ENCODE measurements at places on chromosomes 1 and 21. TPM values are rescaled to one million over a fixed set of nuclear protein-coding genes. Genes with fewer than 3 reads are reported as not detected.

NR5A2 gene
- total RNA-seq: 13.2 TPM

AMY1C gene
- not detected for total RNA-seq

DMBX1 gene
- 4.2 TPM for total RNA-seq

BGLAP gene
- total RNA-seq: 2.7 TPM

TEX38 gene
- total RNA-seq: not detected

UBE2U gene
- not detected for total RNA-seq

OR2AK2 gene
- total RNA-seq: not detected

NBPF6 gene
- not detected for total RNA-seq

GRCh38 chr1:119968601-119969000 is 72.3 kb upstream of the ADAM30 start:
- no peak for DNase-seq

- DNase-seq: peak; percentile 48
Observed at GRCh38 chr1:5977494-5978444, 14.5 kb downstream of the NPHP4 start.

GRCh38 chr1:153506831-153507413 is 28.9 kb downstream of the S100A6 start:
- DNase-seq: no peak

GRCh38 chr1:168387781-168388760 is 107.4 kb downstream of the TBX19 start:
- DNase-seq: peak; percentile 38

DNA sequence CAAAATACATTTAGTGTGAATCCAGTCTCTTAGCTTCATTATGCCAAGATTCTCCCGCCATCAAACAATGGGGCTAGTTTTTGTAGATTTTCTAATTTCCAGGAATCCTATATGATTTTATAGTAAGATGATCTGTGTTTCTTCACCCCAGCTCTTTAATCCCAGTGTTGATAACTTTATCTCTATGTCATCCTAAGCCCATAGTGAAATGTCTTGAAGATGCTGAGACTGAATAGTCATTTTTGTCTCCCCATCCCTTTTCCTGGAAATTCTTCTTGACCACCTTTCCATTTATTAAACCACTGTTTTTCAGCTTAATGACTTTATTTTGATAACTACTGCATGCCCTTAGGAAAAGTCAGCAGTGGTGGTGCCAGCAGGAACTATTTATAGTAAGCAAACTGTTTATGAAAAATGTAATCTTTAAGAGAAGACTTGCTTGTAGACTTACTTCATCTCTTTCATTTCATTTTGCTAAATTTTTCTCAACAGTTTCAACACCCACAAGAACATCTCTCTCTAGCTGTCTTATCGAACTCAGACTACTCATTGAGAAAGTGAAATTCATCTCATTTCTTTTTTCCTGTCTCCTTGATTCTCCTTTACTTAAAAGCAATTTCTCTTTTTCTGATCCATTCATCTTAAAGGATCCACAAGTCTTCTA is 116.6 kb downstream of the NTMT2 start:
- no peak for DNase-seq

- no peak for DNase-seq
Observed at GRCh38 chr1:204947338-204947737, 76.7 kb downstream of the NFASC start.

- DNase-seq: no peak
Observed at GRCh38 chr1:179129702-179130473, 48.0 kb downstream of the TOR3A start.

GRCh38 chr1:168343566-168343965 is 62.9 kb downstream of the TBX19 start:
- no peak for DNase-seq

DNA sequence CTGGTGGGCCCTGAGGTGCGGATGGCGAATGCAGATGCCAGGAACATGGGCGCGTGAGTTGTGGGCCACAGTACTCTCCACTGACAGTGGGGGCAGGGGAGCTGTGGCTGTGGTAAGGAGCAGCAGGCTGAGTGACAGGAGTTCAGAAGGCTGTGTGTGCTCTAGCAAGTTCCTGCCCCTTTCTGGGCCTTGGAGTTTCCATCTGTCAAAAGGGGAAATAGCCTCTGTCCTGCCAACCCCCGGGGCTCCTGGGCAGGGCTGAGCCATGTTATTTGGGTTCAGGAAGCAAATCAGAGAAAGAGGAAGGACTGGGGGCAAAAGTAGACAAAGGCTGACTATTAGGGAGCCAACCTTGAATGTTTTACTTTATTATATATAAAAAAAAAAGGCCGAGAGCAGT is 19.5 kb upstream of the MFN2 start:
- no peak for DNase-seq

DNA sequence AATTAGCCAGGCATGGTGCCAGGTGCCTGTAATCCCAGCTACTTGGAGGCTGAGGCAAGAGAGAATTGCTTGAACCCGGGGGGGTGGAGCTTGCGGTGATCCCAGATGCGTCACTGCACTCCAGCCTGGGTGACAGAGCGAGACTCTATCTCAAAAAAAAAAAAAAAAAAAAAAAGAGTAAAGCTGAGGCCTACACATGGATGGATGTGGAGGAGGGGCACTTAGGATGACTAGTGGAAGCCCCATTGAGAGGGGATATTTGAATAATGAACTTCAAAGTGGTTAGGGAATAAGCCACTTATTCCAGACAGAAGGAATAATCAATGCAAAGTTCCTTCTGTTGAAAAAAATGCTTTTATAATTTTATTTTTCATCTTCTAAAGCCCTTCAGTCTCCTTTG is 51.4 kb downstream of the PTBP2 start:
- DNase-seq: no peak

DNA sequence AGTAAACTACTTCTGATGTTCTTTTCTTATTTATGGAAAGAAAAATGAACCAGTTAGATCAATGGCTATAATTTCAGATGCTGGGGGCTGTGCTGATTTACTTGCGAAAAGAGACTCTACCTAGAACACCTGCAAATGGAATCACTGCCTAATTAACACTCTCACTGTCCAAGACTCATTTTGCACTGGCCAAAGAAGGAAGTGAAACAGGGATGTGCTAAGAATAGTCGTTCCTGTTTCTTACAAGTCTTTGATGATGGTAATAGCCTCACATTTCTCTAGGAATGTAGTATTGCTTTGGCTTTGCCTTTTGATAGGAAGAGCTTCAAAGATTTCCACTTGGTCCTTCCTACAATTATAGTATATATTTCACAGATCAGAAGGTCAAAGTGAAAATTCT is 12.7 kb upstream of the TSNAX start:
- no peak for DNase-seq

GRCh38 chr1:20666804-20667203 is 5.6 kb upstream of the DDOST start:
- no peak for DNase-seq

DNA sequence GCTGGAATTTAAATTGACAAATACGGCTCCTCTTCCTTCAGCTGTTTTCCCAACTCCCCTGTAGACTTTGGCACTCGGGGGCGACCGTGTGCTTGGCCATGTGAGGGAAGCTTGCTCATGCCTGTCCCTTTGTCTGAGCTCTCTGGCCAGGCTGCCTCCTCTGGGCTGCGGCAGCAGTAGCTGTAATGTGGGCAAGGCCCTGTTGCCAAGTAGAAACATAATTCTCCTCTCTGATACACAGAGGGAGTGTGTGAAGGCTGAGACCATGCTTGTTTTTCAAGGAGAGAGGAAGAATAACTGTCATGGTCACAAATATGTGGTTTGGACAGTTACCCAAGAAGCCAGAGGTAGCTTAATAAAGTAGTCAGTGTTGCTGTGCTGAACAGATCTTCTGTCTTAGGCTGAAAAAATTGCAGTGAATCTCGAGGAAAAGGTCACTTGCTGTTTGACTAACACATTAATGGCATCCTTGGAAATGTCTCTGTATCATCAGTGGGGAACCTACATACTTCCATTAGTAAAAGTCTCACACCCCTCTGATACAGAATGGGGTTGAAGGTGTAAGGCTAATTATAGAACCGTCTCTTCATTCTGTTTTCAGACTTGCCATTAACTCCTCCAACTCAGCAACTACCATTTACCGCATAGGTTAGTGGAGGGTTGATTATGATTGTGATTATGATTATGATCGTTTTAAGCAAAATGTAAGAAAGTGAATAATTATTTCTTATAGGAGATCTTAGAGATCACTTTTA is 94.6 kb downstream of the TGFB2 start:
- DNase-seq: peak; percentile 12

- no peak for DNase-seq
Observed at GRCh38 chr1:162562470-162562828, 927 bp downstream of the UAP1 start.

DNA sequence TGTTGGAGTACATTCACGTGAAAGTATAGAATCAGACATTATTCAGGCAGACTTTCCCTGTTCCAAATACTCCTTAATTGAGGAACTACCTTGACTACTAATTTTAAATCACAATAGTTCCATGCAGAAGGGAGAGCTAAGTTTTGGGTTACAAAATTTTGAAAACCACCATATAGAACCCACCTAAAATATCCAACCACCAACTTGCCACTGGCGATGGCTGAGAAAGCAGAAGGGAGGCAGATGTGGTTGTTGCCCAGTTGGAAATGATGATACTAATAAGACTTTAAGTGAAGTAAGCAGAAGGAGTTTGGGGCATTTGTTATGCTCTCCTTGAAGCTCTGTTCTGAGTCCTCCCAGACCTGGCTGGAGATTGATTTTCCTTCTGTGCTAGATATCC is 190.7 kb downstream of the HLX start:
- no peak for DNase-seq

DNA sequence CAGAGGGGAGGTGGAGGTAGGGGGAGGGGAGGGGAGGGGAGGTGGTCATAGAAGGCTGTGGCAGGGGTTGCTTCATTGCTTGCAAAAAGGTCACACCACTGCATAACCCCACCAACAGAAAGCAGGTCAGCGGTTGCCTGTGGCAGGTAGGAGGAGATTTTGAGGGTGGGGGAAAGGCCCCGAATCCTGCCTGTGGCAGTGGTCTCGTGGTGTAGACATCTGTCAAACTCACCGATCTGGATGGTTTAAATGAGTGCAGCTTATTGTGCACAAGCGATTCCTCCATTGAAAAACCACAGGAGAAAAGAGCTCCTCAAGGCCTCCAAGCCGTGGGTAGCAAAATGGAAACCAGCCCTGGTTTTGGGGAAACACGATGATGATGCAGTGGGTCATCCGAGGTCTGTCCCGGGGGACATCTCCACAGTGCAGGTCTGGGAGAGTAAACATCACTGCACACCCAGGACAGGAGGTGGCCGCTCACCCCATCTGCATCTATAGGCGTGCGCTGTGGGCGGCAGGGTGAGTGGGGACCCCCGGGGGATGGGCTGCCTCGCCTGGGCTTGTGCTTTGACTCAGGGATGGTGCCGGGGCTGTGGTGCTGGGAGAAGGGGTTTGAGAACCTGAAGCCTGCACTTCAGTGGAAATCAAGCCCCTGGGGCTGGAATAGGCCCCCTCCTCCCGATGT is 112.3 kb downstream of the CRYAA start:
- peak; percentile 63 for DNase-seq

DNA sequence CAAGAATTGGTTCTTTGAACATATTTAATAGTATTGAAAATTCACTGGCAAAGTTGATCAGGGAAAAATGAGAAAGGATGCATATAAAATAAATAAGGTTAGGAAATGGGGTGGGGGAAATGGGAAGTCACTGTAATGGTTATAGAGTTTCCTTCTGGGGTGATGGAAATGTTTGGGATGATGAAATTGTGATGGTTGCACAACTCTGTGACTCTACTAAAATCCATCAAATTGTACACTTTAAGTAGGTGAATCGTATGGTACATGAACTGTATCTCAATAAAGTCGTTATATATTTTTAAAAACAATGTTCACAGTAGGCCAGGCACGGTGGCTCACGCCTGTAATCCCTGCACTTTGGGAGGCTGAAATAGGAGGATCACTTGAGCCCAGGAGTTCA is 56.4 kb upstream of the ZYG11A start:
- no peak for DNase-seq

GRCh38 chr1:165549973-165550372 is 6.2 kb downstream of the LRRC52 start:
- DNase-seq: no peak

DNA sequence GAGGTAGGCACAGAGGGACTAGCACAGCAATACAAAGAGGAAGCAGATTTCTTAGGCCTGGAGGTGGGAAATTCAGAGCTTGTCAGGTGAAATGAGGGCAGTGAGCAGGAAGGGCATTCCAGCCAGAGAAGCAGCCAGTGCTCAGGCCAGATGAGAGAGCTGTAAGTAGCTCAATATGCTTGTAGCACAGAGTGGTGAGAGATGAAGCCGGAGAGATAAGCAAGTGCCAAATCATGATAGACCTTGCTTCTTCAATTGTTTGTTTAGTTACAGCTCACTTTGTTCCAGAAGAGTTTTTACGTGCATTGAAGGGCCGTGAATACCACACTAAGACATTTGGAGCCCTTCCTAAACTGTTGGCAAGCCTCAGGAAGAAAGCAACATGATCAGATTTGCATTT is 42.0 kb upstream of the ADAMTS1 start:
- DNase-seq: no peak

DNA sequence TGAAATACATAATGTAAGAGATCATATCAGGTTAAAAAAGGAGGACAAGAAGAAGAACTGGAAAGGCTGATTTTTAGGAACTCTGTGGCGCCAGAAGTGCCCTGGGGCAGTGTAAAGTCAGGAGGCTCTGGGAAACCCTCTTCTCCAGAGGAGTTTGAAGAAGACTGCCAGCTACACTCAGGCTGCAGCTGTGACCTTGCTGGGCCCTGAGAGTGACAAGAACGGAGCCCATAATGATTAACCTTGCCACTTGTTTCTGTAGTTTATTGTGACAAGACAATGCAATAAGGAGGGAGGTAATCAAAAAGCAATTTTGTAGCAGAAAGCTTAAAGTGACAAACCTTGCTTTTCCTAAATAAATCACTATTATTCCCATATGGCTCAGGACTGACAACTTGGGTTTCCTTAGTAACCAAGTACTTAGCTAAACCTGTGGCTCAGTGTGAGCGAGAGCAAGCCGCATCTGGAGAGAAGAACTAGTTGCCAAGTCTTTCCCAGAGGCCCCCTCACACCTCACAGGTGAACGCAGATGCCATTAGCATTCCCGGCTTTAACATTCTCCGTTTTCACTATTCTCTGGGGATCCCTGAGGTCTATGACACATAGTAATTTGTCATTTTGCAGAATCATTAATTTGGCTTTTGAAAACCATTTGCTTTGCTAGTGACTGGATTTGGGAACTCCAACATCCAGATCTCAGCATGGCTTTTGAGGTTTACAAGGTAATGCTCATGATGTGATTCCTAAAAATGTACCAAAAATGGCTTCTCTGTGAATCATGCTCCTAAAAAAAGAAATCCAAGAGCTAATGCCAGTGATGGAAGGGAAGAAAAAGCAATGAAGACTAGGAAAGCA is 115.9 kb downstream of the OMA1 start:
- DNase-seq: no peak

All from H7 (cell line).